ENCODE measurements at places on chromosomes 2 and 18. TPM values are rescaled to one million over a fixed set of nuclear protein-coding genes. Genes with fewer than 3 reads are reported as not detected.

DNA sequence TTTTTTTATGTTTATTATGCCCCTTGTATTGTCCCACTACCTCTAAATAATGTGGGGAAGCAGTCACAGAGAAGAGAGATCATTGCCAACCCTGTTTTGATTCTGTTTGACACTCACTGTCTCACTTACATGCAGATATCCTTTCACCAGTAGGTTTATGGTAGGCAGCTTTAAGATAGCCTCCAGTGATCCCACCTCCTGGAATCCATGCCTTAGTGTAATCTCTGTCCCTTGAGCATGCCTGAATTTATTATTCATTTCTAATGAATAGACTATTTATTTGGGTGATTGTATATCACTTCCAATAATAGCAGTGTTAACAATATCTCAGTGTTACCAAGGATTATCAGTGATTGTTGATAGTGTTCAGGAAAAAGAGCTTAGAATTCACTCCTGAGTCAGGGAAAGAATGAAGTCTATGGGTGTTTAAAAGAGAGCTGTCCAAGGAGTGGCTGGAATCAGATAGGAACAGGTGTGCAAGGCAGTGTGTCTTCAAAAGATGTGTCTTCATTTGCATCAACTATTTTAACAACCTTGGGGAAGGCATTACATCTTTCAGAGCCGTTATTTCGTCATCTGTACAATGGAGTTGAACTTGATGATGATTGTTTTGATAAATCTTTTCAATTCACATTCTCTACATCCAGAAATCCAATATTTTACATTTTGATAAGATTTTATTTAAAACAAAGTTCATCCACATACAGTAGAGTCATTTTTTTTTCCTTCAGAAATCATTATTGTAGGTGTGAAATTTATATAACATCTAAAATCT is 31.9 kb downstream of the PKP4 start:
- no peak for ATAC-seq

- ATAC-seq, result peak; percentile 71
Observed at GRCh38 chr18:57775937-57776336, 27.2 kb downstream of the ATP8B1 start.

DNA sequence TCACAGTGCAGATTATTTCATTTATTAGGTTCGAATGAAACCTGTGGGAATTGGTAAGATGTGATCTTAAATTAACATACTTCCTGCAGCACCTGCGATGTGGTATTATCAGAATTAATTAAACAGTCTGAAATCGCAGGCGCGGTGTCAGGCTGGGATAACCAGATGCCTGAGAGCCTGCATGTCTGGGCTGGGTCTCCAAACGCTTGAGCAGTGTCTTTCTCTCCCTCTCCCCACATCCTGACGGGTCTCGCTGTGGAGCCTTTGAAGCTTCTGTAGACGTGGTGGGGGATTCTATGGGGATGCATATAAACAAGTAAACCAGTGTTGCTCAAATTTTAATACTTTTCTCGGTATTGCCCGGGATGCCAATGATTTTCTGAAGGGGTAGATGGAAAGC is 366.2 kb upstream of the SPRED2 start:
- no peak for ATAC-seq

DNA sequence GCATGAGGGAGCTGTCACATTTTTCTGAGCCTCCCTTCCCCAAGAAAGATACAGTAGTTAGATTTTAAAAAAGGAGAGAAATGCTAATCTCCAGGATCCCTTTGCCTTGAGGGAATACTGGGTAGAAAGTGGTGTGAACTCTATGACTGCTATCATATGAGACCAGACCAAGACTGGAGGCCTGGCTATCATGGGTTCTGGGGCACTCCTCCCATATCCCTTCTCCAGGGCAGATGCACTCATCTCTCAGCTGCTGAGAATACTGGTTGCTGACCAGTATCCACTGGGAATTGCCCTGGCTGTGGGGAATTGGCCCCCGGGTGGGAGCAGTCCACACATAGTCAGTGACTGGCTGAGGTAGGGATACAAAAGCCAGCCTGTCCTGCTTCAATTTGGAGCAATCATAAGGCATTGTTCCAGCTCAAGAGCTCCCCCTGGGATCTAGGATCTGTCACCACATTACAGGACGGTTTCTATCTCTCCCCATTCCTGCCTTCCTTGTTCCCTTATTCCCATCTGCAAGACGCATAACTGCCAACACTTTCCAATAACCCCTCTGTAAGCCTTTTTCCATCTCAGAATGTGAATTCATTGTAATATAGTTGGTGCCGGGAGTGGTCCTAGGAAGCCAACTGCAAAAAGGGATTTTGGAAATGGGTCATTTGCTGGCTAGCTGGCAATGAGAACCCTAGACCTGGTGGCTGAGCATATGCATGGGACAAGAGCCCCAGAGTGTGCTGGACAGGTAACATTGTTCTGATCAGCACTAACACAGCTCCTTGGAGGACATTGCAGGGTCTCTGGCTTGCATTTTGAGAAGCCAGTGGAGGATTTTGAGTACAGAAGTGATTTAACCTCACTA is 35.4 kb upstream of the REEP1 start:
- ATAC-seq, result peak; percentile 59

DNA sequence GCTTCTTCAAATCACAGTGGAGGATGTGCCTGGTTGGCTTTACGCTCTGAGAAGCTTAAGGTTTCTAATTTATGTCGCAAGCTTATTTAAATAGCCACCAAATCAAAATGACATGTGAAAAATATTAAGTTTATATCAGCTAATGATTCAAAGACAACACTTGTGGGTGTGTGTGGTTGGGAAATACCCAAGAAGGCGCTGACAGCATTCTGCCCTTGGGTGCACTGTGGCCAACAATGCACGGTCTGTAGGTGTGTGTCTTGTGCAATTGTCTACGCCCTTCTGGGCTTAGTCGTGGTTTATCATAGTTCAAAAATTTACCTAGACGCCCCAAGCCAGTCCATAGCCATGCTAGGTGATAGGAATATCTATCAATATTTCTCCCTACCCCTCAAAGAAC is 60.9 kb downstream of the KCTD1 start:
- peak; percentile 98 for ATAC-seq

- ATAC-seq, result no peak
Observed at GRCh38 chr2:200847939-200848338, 16.5 kb downstream of the CLK1 start.

GRCh38 chr18:21293479-21293878 is 51.4 kb downstream of the GREB1L start:
- ATAC-seq, result no peak

DNA sequence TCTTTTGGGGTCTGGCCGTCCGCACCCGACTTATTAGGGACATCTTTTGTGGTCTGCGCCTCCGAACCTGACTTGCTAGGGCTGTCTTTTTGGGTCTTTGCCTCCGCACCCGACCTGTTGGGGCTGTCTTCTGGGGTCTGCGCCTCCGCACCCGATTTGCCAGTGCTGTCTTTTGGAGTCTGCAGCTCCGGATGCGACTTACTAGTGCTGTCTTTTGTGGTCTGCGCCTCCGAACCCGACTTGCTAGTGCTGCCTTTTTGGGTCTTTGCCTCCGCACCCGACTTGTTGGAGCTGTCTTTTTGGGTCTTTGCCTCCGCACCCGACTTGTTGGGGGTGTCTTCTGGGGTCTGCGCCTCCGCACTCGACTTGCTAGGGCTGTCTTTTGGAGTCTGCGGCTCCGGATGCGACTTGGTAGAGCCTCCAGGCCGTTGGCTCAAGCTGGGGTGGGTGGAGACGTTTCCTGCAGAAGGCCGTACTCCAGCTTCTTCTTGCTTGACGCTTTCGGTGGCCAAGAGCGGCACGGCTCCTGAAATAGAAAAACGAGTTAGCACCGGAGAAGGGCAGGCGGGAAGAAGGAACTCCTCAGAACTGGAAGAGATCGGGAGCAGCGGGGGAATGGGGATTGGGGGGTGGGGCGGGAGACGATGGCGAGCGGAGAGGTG is 498 bp downstream of the TGOLN2 start:
- ATAC-seq, result peak; percentile 57

DNA sequence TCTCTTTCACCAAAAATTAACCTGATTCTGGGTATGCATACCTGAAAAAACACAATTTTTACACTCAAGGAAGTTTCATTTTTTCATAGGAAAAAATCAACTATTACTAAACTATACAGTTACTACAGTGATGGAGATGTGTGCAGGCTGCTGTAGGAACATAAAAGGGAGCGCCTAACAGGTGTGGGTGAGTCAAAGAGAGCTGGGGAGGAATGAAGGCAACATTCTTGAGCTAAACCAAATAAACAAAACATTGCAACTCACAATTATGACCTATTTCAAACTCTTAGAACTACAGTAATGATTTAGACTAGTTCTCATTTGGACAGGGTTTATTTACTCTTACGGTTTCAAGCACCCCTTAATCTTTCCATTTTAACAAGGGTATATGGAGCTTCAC is 13.4 kb upstream of the CLASP1 start:
- ATAC-seq, result peak; percentile 66

DNA sequence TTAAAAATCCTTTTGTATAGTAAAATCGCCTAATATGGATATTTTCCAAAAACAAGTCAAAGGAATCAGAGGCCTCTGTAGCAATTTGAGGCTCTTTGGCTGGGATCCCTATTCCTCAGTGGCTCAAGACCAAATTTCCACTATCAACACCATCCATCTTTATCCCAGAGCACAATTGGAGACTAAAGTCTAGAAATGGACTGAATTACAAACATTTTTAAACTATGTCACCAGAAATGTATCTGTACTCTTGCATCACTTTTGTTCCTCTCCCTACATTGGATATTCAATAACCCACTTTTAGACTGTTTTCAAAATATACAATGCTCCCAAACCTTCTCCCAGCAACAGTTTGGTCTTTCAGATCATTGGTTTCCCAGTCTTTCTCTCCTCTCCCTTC is 140.4 kb upstream of the KLHL29 start:
- no peak for ATAC-seq

- ATAC-seq, result no peak
Observed at GRCh38 chr2:231384970-231385369, 10.5 kb upstream of the B3GNT7 start.

DNA sequence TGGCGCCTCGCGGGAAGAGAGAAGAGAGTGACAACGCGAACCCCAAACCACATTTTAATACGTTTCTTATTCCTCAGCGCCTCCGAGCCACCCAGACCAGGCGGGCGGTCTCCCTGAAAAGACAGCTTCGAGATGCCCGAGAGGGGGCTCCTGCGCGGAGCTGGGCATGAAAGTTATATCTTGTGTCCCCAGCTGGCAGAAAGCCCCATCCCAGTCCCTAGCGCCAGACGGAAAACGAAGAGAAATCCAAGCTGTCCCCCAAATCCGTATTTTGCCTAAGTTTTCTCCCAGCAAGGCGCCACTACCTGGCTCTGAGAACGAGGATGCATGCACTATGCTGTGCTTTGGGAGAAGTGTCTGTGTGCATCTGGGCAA is 797 bp downstream of the NXPH2 start:
- no peak for ATAC-seq

DNA sequence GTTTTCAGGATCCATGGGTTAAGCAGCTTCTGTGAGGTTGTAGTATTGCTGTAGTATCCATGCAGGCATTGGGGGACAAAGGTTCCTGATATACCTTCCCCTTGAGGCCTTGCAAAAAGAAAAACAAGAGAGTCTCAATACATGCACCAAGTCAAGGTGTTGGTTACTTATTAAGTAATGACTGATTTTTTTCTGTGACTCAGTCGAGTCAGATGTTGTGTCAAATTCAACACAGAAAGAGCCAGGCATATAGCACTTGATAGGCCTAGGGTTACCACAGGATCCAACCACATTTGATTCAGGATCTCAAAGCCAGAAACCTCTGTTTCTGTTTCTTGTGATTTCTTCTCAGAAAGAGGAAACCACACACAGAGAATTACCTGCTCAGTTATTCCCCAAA is 24.9 kb upstream of the CD8A start:
- no peak for ATAC-seq

- no peak for ATAC-seq
Observed at GRCh38 chr2:88837511-88838160, 146.2 kb downstream of the RPIA start.

- peak; percentile 27 for ATAC-seq
Observed at GRCh38 chr18:77061946-77062517, 70.6 kb downstream of the MBP start.

- ATAC-seq, result no peak
Observed at GRCh38 chr2:67604360-67604759, 207.2 kb downstream of the ETAA1 start.

DNA sequence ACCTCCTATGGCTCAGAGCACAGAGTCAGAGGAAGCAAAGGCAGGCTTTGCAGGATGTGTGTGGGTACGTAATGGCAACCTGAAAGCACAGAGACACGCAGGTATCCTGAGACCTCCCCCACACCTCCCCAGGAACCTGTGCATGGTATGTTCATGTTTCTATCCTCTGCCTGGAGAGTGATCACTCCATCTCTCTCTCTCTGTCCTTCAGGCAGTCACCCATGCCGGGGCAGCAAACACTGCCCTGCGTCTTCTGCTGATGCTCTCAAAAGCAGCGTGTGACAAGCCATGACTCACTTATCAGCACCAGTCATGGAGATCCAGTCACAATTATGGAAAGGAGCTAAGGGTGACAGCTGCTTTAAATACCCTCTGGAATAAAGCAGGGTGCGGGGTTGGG is 52.7 kb downstream of the PDCL3 start:
- no peak for ATAC-seq

- peak; percentile 61 for ATAC-seq
Observed at GRCh38 chr2:85390941-85391669, 19.1 kb downstream of the CAPG start.

DNA sequence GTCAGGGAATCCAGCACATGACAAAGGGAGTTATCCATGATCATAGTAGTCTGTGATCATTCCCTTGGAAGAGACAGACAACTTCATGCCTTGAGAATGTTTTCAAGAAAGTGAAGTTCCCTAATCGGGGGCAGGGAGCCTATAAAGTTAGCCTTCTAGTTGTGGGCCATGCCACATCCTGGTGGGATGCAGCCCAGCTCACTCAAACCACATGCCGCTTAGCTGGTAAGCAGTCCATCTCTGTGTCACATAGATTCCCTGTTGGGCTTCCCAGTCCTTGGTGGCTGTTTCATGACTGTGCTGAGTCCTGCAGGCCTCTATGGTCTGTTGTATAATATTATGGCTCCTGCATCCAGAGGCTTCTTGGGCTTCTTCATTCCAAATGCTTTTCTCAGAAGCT is 11.4 kb upstream of the ARHGAP25 start:
- no peak for ATAC-seq

GRB14 gene
- 0.36 TPM for total RNA-seq

PTPN2 gene
- 24.9 TPM for total RNA-seq

KCNF1 gene
- not detected for total RNA-seq

CAD gene
- total RNA-seq, result 26.7 TPM

ASXL2 gene
- total RNA-seq, result 21.4 TPM

TSGA10 gene
- 2.8 TPM for total RNA-seq

AQP12A gene
- total RNA-seq, result not detected

CCDC74A gene
- 1.4 TPM for total RNA-seq

BOLA3 gene
- 35.9 TPM for total RNA-seq

TMEM200C gene
- 0.12 TPM for total RNA-seq

ZSWIM2 gene
- total RNA-seq, result not detected

VWA3B gene
- total RNA-seq, result 0.40 TPM

TMEM178A gene
- 0.40 TPM for total RNA-seq

ICOS gene
- total RNA-seq, result not detected

NEURL3 gene
- total RNA-seq, result not detected

MOB1A gene
- 81.3 TPM for total RNA-seq

AKAIN1 gene
- not detected for total RNA-seq

RUFY4 gene
- 0.12 TPM for total RNA-seq

All from esophagus mucosa (tissue), 1 donor.